ENCODE measurements at places on chromosomes 11 and 22.

- DNase-seq, result peak; percentile 37
Measured at GRCh38 chr11:108973402-108974162, 308.7 kb downstream of the DDX10 start.

GRCh38 chr22:23069502-23070357, 589 bp upstream of the GNAZ start:
- DNase-seq, result peak; percentile 39

- no peak for DNase-seq
Measured at GRCh38 chr11:110286298-110287040, 9.9 kb downstream of the RDX start.

DNA sequence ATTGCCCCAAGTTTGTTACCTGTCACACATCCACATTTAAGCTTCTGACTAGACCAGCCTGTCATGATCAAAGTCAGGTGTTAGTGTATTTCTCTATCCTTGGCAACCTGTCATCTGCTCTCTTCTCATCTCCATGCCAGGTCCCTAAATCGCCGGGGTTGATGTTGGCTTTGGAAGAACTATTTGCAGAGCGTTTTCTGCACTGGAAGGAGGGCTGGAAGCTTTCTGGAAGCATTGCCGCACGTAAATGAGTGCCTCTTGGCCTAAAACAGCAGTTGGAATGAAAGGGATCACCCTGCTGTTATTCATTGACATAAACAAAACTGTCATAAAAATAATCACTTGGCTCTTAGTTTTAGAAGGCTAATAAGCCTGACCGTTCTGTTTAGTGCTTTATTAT, 1.4 kb downstream of the TTC12 start:
- DNase-seq, result no peak

- no peak for DNase-seq
Measured at GRCh38 chr22:17402293-17402692, 33.0 kb downstream of the CECR2 start.

GRCh38 chr11:115184901-115185300, 319.3 kb downstream of the CADM1 start:
- no peak for DNase-seq

DNA sequence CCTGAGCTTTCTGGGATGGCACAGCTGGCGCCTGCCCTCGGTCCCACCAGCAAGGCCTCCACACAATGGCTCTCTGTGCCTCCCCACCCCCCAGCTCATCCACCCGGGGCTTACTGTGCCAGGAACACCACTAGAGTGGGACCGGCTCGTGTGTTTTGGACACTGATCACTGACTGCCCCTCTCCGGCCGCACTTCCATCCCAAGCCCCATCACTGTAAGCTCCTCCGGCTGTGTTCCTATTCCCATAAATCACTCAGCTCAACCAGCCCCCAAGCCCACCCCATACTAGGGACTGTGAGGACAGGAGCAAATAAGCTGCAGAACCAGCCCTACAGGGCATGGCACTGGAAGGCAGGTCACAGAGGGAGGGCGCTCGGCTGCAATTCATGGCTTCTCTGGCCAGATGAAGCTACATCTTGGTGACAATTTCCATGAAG, 7.3 kb downstream of the APBB1 start:
- DNase-seq, result no peak

DNA sequence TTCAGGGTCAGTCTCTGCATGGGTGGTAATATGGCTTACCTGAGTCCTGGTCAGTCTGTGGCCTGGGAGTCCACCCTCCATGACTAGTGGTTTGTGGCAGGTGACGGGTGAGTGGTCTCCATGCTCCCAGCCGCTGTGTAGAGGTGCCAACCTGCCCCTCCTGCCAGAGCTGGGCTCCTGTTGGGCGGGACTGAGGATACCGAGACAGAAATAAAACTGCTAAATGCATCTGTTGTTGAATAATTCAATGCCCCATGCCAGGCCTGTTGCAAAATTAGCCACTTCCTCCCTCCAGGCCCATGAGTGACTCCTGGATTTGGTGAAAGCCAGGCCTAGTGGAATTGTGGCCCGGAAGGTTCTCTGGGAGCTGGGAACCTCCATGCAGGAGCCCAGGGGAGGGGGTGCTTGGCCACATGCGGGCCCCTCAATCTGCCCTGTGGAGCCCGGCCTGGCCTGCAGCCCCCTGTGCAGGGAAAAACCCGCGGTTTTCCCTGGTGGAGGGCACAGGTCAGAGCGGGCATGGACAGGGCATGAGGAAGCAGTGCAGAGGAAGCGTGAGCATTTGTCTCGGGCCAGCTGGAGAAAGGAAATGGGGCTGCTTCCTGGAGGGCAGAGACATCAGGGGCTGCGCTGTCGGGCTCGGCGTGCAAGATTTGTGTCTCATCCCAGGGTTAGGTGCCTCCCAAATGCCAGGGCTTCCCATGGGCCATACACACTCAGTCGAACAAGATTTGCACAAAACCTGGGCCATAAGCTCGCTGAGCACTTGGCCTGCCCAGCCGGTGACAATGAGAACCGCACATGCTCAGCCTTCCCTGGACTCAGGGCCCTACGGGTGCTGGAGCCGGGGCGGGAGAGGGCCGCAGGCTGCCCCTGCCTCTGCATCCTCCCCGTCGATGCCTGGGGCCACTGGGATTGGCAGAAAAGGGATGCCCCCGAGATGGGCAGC, 66.9 kb downstream of the KCNQ1 start:
- no peak for DNase-seq

DNA sequence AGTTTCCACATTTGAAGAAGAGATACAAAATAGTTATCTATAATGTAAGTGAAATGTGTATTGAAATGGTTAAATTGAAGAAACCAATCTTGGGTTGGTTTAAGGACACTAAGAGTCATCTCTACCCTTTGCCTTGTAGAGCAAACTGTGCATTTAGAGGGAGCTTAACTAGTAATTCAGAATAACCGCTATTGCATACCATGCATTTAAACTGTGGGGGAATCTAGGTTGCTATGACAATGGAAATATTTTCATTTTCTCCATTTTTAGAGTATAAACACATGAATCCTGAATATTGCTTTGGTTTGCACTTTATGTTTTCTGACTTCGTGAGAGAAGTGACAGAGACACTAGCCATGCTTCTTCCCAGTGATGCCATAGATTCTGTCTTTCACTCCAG, 39.7 kb downstream of the FAT3 start:
- no peak for DNase-seq

DNA sequence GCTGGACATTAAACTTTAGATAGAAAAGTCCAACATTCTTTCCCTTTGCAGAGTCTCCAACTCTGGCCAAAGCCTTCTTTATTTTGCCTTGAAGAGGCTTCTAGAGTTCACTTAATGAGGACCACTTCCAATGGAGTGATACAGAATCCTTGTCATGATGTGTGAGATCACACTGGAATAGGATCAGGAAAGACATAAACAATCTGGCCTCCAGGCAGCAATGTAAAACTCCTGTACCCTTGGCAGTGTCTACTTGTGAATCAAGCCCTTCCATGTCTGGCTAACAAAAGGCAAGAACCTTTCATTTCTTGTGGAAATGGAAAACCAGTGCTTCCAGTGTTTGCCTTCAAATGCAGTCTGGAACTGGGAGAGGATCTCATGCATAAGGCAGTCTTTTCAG, 56.5 kb upstream of the FIBIN start:
- DNase-seq, result no peak

DNA sequence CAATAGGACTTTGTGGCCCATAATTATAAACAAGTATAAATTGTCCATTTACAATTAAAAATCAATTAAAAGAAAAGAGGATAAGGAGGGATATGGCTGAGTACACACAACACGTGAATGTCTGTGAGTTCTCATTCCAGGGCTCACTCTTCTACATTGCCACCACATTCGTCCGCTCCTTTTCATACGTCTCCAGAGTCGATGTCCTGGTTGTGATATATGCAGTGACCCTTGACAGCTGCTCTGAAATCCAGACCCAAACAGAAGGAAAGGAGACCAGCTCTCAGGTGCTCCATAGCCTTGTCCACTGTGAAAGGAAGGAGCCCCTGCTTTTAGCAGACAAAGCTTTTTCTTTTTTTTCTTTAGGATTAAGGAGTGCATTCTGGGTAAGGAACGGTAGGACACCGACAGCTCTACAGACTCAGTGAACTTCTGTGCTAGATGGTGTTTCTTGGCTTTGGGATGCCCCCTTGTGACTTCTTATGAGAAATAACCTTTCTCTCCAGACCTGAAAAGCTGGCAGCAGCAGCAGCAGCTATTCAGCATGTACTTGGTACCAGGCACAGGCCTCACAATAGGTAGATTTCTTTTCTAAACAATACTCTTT, 19.7 kb upstream of the DNAJB13 start:
- peak; percentile 20 for DNase-seq

- DNase-seq, result no peak
Measured at GRCh38 chr11:1701091-1701807, 4.3 kb downstream of the KRTAP5-6 start.

DNA sequence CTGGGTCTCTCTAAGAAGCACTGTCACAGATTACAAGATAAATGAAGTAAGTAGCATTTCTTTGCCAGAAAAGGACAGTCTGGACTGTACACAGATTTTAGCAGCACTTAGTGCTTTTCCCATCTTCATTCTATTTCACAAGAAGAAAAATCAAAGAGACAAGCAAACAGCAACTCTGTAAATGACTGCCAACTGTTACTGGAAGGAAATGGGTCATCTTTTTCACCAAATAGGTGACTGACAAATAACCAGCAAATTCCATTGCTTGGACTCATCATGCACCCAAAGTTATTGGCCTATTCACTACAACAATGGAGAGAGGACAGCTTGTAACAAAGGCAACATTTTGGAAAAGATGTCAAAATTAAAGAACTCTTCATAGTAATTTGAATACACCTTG, 28.9 kb upstream of the CARD18 start:
- no peak for DNase-seq
